ENCODE measurements at places on chromosomes 5 and 9. TPM values are rescaled to one million over a fixed set of nuclear protein-coding genes. Genes with fewer than 3 reads are reported as not detected.
A peak's percentile ranks its signal among the peaks of the same experiment; 100 is the strongest.

DNA sequence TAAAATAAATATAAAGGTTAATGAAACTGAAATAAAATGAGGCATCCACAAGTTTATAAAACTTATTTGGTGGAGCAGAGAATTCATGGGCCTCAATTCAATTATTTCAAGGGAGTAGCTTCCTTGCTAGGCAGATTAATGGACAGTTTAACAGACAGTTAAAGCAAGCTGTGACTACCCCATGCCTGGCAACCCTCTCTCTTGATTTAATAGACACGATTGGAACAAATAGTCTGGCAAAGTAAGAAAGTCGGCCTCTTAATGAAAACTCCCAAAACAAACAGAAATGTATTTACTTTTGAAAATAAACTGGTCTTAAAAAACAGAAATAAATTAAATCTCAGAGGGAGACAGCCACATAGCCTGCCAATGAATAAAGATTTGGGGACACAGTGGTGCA is 40.1 kb upstream of the ERCC6L2 start:
- no peak for DNase-seq

DNA sequence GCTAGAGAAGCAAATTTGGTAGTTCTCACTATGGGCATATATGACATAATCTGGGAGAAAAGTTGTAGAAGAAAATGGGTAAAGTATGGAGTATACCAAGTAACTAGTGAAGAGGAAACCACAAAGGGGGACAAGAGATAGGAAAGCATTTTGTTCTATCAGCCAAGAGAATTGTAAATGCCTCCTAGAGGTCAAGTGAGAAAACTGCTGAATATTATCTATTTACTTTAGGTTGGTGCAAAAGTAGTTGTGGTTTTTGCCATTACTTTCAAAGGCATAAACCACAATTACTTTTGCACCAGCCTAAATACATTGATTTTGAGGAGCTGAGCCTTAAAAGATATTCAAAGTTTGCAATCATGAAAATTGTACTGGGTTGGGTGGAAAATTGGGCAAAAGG is 126.7 kb upstream of the GRHPR start:
- no peak for DNase-seq

- no peak for DNase-seq
Measured at GRCh38 chr5:149687486-149688168, 42.5 kb upstream of the PPARGC1B start.

DNA sequence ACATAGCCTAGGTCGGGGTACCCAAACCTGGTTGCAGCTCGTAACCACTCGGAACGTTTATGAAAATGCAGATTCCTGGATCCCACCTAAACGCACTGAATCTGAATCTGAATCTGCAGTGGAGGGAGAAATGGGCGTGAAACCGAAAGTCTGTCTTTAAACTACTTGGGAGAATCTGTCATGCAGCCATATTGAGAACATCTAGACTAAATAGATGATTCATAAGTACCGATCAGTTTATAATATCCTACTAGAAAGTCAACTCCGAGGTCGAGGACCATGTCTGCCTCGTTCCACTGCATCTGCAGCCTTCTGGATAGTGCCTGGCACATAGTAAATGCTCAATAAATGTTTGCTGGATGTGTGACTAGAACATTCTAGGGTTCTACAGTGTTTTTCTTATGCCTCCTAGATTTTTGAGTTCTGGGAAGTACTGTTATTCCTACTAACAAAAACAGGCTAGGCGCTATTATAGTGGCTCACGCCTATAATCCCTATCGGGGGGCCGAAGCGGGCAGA is 632 bp downstream of the COQ4 start:
- no peak for DNase-seq

DNA sequence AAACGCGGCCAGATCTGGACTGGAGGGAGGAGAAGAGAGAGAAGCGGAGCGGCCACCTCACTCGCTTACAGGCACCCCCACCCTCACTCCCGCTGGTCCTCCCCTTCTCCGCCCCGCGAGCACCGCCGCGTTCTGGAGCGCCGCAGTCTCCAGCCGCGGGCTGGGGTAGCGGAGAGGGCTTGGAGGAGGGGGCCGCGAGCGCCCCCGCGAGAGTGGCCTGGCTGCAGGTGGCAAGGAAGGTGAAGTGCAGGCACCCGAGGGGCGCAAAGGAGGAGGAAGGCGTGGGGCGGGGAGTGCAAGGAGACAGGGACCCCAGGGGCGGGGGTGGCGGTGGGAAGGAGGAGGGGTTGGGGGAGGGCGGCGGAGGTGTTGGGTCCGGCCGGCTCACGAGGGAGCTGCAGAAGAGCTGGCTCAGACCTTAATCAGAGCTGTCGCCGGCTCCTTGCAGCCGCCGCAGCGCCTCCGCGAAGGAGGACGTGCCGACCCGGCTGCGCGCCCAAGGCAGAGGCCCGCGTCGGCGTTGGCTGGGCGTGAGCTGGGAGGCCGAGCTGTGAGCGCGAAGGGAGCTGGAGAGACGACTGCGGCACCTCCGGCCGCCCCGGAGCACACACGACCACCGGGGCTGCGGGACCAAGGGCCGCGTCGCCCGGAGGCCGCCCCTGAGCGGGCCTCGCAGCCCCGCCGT is at the start of gene DMRT3:
Gene DMRT3, plus strand, starts transcription at position 398 of the 685 bp plus-strand sequence. CDS start 347 bp downstream, outside the sequence.
- no peak for DNase-seq

GRCh38 chr5:850511-851006 is at the start of gene ZDHHC11:
Gene ZDHHC11 (minus strand): TSS chr5:850986. CDS start chr5:850602, 384 bp downstream.
- DNase-seq = no peak

GRCh38 chr5:87418506-87418905 is 5.8 kb upstream of the CCNH start:
- DNase-seq = no peak

- DNase-seq = no peak
Measured at GRCh38 chr5:6350277-6351090, 27.9 kb downstream of the MED10 start.

DNA sequence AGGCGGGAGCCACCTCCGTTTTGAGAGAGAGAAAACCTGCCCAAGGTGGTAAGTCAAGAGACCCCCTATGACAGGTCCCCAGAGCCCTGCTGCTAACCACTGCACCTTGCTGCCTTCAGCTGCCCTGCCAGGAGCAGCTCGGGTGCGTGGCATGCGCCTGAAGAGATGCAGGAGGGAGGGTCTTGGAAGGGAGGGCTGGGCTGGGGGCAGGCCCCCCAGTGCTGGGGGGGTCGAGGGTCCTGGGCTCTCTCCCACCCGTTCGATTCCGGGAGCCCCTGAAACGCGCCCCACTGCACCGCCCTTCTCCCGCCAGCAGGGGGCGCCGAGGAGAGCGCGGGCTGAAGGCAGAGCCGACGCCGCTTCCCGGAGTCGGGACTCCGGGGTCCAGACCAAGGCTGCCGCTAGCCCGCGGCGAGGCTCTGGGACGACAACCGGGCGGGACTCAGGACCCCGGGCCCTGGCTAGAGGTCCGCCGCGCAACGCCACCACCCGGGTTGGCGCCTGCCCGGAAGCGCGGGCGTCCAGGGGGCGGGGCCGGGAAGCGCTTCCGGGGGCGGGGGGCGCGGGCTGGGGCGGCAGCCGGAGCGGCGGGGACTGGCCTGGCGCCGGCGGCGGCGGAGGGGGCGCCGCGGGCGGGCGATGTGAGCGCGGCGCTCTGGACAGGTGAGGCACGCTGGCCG is at the start of gene ZBTB34:
Gene ZBTB34, plus strand, starts transcription at position 563 of the 680 bp plus-strand sequence. CDS start 18,761 bp downstream, outside the sequence.
- DNase-seq = peak; percentile 30

GRCh38 chr5:71719063-71719964 is at the start of gene CARTPT:
Gene CARTPT (plus strand): TSS chr5:71719275. CDS start chr5:71719294, 19 bp downstream.
- no peak for DNase-seq

- DNase-seq = no peak
Measured at GRCh38 chr5:72467461-72467860, 39.7 kb downstream of the ZNF366 start.

GRCh38 chr9:21936161-21936560 is 58.0 kb downstream of the CDKN2A start:
- DNase-seq = no peak

GRCh38 chr9:91029650-91030361 is 228.2 kb downstream of the SYK start:
- DNase-seq = no peak

GRCh38 chr9:127953768-127954505 is 16.3 kb upstream of the DPM2 start:
- DNase-seq = no peak

DNA sequence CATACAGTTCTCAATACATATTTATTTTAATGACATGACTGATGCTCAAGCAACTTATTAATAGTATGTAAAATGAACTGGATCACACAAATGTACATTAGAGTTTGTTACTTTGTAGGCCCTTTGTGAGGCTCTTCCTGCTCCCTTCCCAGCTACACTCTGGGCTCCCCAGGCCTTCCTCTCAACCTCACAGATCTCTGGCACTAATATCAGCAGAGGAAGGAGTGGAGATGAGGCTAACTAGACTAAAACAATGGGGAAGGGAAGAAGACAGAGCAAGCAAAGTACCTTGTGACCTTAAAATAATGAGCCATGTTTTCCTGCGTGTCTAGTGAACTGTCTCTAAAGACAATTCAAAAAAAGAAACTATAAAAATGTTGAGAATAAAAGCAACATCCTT is 30.3 kb upstream of the TEK start:
- DNase-seq = no peak

DNA sequence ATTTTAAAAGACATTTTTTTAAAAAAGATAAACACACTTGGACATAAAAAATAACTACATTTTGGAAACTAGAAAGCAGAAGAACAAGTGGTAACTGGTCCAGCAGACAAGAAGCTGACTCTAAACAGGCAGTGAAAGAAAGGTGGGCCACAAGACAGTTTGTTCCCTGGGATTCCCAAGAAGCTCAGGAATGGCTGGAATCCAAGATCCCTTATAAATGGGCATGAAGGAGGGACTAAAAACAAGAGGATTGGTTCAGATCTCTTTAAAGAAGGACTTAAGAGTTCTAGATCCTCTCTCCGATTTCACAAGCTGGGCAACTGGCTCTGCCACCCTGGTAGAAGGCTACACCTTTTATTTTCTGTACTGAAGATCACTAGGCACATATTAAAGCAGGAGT is 102.8 kb downstream of the ARL15 start:
- no peak for DNase-seq

- no peak for DNase-seq
Measured at GRCh38 chr5:108266242-108266641, 115.7 kb downstream of the FBXL17 start.

DNA sequence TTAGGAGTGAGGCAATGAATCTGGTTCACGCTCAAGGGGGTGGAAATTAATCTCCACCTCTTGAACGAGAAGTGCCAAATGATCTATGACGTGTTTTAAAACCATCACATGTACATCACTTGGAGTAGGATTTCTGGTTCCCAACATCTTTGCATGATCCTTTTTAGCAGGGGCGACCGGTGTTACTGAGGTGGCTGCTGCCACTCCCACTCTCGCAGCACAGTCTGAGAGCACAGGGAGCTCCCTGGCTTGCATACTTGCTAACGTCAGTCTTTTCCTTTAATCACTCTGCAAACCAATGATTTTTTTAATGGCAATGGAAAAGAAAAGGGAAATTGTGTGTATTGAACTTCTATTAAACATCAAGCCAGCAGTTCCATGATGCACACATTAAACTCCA is 624.4 kb downstream of the IRX1 start:
- no peak for DNase-seq

DNA sequence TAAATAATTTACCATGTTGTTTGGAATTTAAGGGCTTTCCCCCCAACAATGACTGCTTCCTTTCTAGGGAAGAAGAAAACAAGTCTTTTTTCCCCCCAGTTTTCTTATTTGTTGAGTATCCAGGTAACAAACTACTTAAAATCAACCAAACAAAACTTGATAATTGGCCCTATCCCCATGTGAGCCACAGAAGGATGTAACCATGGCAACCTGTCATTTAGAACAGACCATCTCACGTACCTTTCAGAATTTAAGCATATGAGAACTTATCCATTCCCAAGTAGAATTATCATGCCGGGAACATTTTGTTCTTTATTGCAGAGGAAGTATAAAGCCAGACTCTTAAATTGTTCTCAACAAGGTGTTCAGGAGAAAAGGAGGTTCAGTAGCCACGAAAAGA is 392.3 kb downstream of the CETN3 start:
- no peak for DNase-seq

- no peak for DNase-seq
Measured at GRCh38 chr5:16712178-16712577, 95.4 kb upstream of the RETREG1 start.

GRCh38 chr9:29126783-29127182 is 1553.5 kb upstream of the C9orf72 start:
- DNase-seq = no peak

DNA sequence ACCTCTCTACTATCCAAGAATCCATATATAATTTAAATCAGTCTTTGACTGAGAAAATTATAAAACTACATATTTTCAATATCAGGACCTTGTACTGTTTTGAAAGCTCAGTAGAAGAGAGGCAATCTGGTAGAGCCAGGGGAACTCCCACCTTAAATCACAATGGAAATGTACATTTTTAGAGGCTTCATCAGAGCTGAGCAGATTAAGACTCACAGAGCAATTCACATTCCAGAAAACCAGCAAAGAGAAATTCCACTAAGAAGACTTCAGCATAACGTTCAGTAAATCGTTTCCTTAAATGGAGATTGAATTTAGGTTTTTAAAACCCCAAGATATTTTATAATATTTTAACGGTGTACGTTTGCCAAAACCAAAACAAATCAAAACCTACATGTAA is 227.8 kb upstream of the TRPM3 start:
- DNase-seq = no peak

GRCh38 chr5:123007754-123008153 is 28.8 kb downstream of the PPIC start:
- DNase-seq = no peak

DNA sequence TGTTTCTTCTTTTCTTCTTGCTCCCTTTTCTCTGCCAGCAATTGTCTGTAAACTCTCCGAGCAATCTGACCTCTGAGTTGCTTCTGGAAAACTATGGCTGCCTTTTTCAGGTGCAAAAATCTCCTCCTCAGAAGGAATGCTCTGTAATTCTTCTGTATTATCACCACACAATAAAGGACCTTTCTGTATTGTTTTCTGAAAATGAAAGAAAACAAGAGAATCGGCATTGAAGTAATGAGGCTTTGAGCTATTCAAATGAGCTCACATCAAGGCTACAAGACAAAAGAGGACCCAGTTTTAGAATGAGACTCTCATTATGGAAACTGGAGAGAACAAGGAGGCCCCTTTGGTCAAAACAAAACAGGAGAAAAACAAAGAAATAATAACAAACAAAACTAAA is 86.2 kb upstream of the RETREG1 start:
- no peak for DNase-seq

- DNase-seq = no peak
Measured at GRCh38 chr9:751137-752051, 90.1 kb upstream of the DMRT1 start.

The LRRC8A gene
- total RNA-seq = 17.8 TPM

The PELO gene
- 24.4 TPM for total RNA-seq

The PCDHGA10 gene
- 1.9 TPM for total RNA-seq

The KCNIP1 gene
- total RNA-seq = not detected

The NADK2 gene
- total RNA-seq = 30.4 TPM

The COL5A1 gene
- total RNA-seq = 26.8 TPM

The TOR2A gene
- 6.3 TPM for total RNA-seq

The FSTL4 gene
- 0.47 TPM for total RNA-seq

The IFNA21 gene
- not detected for total RNA-seq

The GRIN1 gene
- total RNA-seq = not detected

The C1QTNF3 gene
- 0.76 TPM for total RNA-seq

The GABRA1 gene
- 2.4 TPM for total RNA-seq

The SV2C gene
- 0.04 TPM for total RNA-seq

The CDH9 gene
- total RNA-seq = not detected

The CYLC2 gene
- total RNA-seq = not detected
